HuH-7.5 (cell line): ENCODE measurements at places on chromosomes 1 and 21.

GRCh38 chr1:231108516-231109302 is 53.1 kb upstream of the TRIM67 start:
- DNase-seq: no peak

- DNase-seq: no peak
Measured at GRCh38 chr1:167110586-167110985, 16.7 kb downstream of the STYXL2 start.

DNA sequence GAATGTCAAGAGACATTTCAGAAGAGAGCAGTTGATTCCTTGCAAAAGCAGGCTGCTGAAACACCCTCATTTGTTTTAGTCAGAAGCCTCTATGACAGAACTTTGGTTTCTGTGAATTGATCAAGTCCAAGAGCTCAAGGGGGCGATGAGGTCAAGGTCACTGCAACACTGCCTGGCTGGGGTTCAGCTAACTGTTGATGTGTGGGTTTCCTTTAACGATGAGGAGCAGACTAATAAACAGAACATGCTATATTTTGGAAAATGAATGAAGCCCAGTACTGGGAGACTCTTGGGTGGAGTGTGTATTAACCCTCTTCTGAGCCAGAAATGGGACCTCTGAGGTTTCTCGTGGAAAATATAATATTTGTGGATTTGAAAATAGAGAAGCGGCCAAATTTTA is 109.3 kb downstream of the ZC3H11B start:
- DNase-seq: no peak

GRCh38 chr1:16048573-16049189 is 5.1 kb downstream of the CLCNKB start:
- DNase-seq: no peak
